ENCODE measurements at places on chromosomes 12 and 14.

DNA sequence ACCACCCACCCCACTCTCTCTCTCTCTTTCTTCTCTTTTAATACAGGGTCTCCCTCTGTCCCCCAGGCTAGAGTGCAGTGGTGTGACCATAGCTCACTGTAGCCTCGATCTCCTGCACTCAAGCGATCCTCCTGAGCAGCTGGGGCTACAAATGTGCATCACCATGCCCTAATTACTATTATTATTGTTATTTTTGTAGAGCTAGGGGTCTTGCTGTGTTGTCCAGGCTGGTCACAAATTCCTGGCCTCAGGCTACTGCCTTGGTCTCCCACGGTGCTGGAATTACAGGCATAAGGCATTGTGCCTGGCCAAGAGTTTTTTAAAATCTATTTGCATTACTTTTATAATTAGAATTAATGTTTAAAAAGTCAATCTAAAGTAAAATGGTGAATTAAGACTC, 23.0 kb upstream of the TUBA1B start:
- DNase-seq: no peak

DNA sequence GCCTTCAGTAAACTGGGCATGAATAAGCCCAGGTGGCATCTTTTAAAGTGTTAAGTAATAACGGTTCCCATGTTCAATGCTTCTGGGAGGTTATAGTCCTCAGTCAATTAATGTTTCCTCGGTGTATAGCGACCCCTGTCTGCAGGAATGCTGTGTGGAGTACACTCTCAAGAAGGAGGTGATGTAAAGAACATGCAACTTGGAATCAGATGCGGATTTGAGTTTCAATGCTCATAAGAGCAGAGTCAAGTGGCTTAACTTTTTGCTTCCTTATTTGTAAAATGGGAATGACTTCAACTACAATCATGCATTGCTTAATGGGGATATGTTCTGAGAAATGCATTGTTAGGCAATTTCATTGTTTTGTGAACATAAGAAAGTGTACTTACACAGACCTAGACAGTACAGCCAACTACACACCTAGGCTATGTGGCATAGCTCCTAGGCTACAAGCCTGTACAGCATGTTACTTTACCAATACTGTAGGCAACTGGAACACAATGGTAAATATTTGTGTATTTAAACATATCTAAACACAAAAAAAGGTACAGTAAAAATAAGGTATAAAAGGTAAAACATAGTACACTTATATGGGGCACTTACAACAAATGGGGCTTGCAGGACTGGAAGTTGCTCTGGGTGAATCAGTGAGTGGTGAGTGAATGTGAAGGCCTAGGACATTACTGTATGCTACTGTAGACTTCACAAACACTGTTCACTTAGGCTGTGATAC, 6.7 kb upstream of the MRPS35 start:
- peak; percentile 82 for DNase-seq

DNA sequence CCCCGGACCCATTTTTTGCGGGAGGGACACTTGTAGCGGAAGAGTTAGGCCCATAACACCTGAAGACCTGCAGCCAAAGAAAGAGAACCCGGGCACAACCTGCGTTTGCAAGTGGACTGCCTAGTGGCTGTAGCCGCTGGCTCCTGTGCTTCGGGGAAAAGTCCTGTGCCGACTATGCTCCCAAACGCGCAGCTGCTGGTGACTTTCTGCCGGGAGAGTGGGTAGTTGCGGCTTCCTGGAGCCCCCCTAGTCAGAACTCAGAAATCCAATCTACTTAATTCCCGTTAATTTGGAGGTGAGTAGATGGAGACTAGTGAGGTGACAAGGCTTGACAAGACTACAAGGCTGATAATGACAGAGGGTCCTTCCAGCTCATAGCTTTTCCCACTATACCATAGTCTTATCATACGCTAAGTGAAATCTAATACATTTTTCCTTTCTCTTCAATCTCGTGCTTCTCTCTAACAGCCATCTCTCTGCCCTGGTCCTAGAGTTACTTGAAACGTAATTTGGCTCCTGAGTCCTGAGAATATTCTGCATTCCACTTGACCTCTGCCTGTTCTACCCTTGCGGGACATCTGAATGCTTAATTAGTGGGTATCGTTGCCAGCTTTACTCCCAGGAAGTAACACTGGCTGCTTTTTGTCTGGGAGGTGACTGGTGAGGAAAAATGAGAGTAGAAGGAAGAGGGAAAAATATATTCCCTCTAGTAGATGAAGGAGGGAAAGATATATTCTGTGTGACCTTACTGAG, 556 bp downstream of the MTHFD1 start:
- no peak for DNase-seq

DNA sequence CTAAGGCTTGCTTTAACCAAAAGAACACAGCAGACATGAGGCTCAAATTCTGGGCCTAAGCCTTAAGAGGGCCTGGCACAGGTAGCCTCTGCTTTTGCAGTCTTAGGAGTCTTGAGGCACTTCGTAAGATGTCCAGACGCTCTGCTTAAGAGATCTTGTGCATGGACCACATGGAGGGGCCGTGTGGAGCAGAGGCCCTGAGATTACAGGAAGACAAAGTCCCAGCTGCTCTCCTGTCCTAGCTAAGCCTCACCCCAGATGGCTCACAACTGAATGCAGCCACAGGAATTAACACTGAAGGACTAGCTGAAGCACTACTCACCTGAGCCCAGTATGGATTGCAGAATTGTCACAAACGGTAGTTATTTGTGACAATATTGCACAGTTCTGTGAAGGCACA, 446.0 kb downstream of the PDZRN4 start:
- no peak for DNase-seq

DNA sequence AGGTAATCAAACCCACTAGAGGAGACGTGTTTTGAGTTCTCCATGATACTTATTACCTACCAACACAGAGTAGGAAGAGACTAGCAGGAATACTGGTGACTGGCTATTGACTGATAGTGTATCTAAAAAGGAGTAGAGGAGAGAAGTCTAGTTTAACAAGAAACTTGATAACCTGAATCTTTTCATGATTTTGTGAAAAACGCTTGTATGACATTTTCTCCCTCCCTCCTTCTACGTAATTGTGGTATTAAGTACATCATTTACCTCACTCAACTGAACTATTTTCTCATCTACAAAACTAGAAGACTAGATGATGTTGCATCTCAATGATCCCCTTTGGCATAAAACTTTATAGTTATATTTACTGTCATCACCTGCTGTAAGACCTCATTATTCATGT, 107.4 kb downstream of the PPP1R12A start:
- no peak for DNase-seq

DNA sequence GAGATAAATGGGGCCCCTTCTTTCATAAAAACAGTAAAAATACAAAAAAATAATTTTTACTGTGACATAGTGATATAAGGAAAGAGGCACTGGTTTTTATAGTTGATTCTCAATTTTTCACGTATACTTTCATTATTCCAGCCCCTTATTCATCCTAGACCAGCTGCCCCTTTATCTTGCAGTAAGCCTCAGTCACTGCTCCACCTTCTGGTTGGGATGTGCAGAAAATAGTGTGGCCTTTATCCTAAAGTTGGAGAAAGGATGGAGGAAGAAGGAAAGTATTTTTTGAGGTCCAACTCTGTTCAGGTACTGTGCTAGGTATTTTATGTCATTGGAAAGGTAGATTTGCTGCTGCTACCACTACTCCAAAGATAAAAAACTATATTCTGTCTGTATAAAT, 172.7 kb downstream of the ANO6 start:
- DNase-seq: no peak

GRCh38 chr12:88634008-88634407, 53.7 kb upstream of the KITLG start:
- no peak for DNase-seq

DNA sequence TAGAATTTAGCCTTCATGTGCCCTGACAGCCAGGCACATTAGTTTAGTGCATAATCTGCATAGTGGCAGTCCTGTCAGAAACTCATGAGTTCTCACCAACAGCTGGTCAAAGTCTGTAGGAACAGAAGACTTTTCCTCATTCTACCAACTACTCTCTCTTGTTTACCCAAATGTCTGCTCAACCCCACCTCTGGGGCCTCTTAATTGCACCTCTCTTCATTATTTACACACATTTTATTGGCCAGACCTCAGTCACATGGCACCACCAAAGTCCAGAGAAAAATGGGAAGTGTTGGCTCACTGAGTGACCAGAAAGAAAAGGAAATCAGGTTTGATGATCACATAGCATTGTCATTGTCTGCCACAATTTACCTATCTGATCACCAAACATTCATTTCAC, 114.6 kb upstream of the PLXNC1 start:
- DNase-seq: no peak

GRCh38 chr12:105706321-105706972, 376.0 kb downstream of the C12orf75 start:
- DNase-seq: no peak

DNA sequence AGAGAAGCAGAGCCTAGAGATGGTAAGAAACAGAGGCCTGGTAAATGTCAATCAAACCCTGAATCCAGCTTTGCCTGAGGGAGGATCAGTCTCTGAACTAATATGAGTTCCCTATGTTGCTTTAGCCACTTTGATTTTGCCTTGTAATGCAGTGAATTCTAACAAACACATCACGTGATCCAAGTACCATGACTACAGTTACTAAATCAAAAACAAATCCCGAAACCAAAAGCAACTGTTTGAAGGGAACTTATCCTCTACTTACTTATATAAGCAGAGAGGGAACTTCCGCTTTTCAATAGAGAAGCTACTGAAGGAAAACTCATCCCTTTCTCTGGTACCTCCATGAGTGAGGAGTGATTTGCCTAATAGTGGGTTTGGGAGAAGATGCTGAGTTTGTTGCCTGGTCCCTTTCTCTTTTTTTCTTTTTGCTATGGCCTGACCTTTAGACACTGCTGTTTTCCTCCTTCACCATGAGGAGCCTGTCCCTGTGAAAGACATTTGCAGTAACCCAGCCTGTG, 7.7 kb upstream of the PPTC7 start:
- no peak for DNase-seq

- DNase-seq: no peak
Observed at GRCh38 chr14:102917056-102917385, 5.4 kb upstream of the AMN start.

DNA sequence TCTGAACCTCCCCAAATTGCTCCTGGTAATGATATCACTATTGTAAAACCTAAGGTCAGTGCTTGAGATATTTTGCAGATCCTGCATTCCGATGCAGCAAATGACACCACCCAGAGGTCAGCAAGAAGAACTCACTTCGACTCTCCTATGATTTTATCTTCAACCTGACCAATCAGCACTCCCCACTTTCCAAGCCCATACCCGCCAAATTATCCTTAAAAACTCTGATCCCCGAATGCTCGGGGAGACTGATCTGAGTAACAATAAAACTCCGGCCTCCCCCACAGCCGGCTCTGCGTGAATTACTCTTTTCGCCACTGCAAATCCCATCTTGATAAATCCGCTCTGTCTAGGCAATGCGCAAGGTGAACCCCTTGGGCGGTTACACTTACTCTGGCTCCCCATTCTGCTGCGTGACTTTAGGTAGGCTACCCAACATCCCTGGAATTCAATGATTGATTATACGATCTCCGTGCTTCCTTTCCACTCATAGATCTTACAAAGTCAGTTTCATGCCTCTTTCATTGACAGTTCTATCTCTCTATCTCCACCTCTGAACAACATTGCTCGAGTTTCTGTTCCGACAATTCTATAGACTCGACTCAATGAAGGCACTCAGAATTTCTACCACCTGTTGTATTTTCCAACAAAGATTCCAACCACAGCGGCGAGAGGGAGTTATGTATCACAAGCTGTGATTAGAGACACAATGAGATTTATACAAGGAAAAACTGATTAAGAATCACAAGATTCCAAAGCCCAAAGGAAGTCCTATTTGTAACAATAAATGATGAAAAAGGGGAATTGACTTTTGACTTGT, 939 bp downstream of the NPC2 start:
- no peak for DNase-seq

GRCh38 chr14:25394356-25394755, 344.4 kb upstream of the STXBP6 start:
- no peak for DNase-seq

- no peak for DNase-seq
Observed at GRCh38 chr12:121637231-121637914, 11.0 kb downstream of the ORAI1 start.

DNA sequence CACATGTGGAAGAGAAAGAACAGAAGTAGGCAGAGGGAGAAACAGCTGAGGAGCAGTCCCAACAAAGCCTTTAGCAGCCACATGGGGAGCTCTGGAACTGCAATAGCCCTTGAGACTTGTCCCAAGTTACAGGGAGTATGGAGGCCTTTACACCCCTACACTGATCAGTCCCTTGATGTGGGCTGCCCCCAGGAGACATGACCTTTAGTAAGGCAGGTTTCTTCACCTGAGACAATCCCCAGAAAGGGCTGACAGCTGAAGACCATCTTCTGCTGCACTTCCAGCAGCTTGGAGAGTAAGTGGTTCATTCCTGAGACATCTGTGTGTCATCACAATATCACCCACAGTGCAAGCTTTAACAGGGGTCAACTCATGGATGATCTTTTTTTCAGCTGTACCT, 8.6 kb upstream of the SNAPC1 start:
- no peak for DNase-seq

DNA sequence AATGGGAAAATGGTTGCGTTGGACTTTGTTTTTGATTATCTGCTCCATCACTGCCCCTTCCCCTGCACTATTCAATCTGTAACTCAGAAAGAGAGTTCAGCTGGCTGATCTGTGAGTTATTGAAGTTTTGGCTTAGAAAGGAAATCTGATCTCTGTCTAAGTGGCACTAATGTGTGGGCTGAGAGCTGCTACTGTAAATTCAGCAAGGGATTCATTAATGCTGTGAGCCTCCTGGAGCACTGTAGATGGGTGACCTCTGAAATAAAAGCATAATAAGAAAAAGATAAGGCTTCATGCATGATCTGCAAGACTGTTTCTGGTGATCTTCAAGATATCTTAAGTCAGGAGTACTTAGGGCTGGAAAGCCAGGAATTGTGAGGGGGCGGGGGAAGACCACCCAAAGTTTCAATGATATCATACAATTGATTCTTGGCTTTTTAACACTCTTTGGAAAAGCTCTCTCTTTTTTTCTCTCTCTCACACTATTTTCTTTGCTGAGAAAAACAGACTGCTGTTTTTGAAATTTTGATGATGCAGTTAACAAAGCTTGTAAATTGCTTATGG, 101.1 kb downstream of the C12orf75 start:
- DNase-seq: no peak

- DNase-seq: no peak
Observed at GRCh38 chr12:110090266-110091135, 33.7 kb upstream of the IFT81 start.

DNA sequence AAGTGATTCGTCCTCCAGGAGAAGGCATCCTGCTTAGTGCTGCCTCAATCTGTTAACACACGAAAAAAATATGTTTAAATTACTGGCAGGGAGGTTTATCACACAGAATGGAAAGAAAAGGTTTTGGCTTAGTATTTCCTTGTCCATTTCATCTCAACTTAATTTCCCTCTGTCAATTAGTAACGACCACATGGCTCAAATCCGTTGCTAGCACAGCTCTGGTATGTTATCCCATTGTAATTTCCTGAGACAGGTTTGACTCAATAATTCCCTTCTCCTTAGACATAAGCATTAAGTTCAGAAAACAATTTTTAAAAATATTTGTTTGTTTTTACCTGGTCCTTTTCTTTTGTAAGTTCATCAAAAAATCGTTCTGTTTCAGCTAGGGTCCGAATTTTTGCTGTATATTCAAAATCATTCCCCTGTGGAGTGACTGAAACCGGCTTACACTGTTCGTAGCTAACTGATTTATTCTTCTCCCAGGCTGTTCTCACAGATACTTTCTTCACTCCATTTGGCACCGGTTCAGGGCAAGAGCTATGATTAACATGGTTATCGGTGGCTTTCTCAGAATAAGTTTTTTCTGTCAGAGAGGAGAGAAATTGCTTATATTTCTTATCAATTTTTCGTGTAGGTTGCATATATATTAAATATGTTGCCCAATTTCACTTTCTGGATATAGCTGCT, 10.1 kb upstream of the PITPNM2 start:
- no peak for DNase-seq
